Putamen (tissue), 1 donor: ENCODE measurements at places on chromosomes 5 and 9.

GRCh38 chr5:56056875-56057274 is 62.1 kb upstream of the IL6ST start:
- DNase-seq, result no peak

- no peak for DNase-seq
Measured at GRCh38 chr5:101687349-101687985, 608.6 kb downstream of the SLCO4C1 start.

DNA sequence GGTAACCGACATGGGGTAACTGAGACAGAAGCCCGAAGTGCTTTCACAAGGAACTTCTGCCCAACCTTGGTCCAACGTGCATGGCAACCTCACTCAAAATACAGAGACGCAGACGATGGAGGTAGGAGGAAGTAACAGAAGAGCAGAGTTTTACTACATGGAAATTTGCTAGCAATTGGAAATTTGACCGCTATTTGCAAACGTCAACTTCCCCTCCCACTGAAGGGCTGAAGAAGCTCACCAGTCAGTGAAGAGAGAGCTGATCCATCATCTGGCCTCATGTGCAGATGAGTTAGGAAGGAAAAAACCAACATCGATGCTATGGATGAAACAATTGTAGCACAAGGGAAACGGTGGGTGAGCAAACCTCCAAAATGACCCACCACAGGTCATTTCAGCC is 196.7 kb downstream of the RGS3 start:
- DNase-seq, result no peak

- DNase-seq, result peak; percentile 36
Measured at GRCh38 chr5:36743891-36744772, 132.4 kb upstream of the NIPBL start.

GRCh38 chr9:97382099-97382718 is 29.7 kb upstream of the TDRD7 start:
- no peak for DNase-seq

GRCh38 chr5:111211341-111211740 is 12.8 kb upstream of the CAMK4 start:
- no peak for DNase-seq

DNA sequence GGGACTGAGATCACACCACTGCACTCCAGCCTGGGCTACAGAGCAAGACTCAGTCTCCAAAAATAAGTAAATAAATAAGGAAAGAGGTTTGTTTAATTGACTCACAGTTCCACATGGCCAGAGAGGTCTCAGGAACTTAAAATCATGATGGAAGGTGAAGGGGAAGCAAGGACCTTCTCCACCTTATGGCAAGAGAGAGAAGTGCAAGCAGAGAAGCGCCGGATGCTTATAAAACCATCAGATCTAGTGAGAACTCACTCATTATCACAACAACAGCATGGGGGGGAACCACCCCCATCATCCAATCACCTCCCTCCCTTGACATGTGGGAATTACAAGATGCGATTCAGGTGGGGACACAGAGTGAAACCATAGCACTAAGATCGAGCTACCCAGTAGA is 22.8 kb upstream of the RGMB start:
- DNase-seq, result no peak

GRCh38 chr9:89466451-89467277 is 31.2 kb downstream of the SEMA4D start:
- no peak for DNase-seq

DNA sequence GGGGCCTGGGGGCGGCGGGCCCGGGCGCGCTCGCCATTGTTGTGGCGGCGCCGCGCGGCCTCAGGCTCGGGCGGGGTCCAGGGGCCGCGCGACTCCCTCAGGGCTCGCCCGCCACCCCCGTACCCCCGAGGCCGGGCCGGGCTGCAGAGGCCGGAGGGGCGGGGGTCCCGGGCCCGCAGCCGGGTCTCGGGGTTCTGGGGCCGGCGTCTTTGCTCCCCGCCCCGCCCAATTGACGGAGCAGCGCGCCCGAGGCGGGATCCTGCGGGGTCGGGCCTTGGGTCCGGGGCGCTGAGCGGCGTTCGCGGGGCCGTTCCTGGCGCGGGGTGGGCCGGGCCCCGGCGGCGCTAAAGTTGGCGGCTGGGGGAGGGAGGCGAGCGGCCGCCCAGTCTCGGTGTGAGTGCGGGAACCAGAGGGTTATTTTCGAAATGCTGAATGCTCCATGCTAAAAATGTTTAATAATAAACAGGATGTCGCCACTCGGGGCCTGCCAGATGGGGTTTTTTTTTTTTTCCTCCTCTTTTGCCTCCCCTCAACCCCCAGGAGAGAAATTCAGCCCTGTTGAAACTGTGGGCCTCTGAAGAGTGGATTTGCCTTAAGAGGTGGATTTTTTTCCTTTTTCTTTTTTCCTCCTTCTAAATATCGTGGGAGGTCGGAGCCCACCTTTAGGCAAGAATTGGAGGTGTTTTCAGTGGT is 724 bp downstream of the PRRC2B start:
- no peak for DNase-seq

- DNase-seq, result no peak
Measured at GRCh38 chr5:87120518-87121303, 147.0 kb upstream of the RASA1 start.

GRCh38 chr9:72274916-72275315 is 90.1 kb downstream of the ZFAND5 start:
- DNase-seq, result no peak

DNA sequence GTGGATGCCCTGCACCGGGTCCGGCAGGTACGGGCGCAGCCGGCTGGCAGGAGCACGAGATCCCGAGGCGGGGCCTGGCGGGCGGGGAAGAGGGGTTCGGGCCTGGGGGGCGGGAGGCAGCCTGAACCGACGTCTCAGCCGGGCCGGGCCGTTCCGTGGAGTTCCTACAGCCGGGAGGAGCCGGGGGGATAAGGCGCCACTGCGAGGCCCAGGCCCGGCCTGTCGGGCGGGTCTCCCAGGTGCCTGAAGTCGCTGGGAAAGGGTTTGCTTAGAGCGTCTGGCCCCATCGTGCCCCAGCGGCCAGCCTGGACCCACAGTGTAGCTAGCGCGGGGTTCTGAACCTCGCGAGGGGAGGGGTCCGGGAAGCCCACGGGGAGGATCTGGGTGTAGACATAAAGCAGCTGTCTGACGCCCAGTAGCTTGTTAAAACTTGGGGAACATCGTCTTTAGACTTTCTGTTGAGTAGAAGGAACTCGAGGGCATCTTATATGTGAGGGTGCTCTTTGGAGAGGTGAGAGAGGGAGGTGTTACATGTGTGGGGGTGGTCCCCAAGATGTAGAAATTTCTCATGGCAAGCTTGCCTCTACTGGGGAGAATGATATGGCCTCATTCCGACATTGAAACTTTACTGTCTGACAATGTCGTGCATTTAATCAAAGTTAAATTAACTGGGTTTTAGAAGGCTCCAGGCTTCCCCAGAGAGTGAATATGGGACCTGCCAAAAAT is 524 bp downstream of the FUBP3 start:
- DNase-seq, result no peak

GRCh38 chr5:91219803-91220371 is 163.2 kb downstream of the ARRDC3 start:
- peak; percentile 34 for DNase-seq

DNA sequence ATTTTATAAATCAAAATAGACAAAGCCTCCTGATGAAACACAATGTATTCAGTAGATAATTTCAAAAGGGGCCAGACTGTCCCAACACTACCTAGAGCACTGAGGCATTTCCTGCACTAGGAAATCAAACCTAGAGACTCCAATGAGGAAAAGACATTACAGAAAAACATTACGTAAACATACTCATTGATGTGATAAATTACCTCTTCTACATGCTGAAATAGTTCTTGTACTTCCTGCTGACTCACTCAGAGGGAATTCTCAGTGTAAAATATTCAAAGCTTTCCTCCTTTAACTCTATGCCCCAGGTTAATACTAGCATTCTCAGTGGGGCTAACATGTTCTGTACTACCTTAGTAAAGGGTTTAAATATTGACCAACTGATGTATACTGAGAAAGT is 178.0 kb downstream of the ESM1 start:
- DNase-seq, result no peak

DNA sequence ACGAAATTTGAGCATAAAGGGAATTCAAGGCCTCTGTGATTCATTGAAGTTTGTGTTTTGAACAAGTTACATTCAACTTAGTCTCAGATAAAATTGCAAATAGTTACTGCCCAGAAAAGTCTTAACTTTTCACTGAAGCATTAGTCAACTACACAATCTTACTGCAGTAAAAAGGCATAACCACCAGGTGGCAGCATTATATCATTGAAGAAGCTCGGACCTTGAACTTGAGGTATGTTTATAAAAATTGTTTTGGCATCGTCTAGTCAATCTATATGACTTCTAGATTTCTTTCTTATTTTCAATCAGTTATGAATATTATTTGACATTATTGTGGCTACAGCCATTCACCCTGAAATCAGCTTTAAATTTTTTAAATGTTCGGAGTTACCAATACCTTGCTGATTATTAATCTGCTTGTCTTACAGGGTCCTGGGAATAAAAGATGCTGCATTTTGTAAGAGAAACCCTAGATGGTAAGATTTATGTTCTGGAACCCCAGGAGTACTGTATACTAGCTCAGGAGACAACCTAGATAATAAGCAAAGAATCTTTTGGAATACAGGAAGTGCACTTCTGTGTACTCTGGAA is 83.9 kb upstream of the GRAMD2B start:
- DNase-seq, result peak; percentile 57

DNA sequence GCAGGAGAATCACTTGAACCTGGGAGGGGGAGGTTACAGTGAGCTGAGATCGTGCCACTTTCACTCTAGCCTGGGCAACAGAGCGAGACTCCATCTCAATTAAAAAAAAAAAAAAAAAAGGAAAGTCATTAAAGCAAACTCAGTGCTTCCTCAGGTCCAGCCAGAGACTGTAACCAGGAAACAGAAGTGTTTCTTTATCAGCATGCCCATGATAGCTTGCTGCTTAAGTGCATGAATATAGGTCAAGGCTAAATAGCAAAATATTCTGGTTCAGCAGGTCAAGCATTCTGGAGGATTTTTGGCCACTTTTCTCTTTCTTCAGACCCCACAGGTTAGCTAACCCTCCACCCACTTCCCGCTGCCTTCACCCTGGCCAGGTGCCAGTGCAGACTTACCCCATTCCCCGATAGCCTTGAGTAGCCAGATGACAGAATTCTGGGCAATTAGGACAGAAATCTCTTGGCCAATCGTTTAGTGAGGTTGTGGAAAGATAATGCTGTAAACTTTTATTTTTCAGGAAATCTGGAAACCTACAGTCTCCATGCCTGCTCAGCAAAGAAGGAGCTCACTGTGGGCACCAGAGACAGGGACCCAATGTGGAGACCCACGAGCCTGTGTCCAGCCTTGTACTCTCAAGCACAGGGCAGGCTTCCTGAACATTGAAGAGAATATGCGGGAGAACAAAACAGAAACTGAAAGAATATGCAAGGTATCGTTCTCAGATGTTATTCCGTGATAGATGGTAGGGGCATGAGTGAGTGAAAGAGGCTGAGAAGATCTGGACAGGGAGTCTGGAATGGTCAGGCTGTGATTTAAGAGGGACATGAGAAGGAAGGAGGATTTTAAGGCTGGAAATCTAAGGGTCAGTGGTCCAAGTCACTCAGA is 4.2 kb upstream of the UGT3A2 start:
- DNase-seq, result no peak

GRCh38 chr9:98500337-98500919 is 208.3 kb downstream of the GABBR2 start:
- DNase-seq, result no peak

DNA sequence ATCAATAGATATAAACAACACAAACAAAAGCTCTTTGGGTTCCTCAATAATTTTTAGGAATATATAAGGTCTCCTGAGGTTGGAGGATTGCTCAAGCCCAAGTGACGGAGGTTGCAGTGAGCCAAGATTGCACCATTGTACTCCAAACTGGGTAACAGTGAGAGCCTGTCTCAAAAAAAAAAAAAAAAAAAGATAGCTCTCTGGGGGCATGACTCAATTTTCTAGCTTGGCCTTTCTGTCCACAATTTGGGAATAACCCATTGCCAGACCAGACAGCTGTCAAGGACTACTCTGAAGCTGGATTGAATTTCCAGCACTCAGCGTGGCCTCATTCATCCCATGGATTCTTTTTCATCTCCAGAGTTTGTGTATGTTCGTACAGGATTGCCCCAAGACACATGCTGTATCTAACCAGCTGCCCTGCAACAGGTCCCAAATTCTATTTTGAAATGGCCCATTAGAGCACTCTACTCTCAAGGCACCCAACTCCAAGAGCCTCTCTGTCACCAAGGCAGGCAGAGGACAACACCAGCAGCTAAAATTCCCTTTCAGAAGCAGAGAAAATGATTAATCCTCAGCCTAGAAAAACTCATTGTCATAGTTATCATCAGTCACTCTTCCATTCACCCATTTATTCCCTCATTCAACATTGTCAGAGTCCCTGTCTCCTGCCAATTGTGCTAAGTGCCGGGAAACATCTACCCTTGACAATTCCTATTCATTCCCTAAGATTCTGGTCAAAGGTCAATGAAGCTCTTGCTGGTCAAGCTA is 8.7 kb downstream of the FAM193B start:
- DNase-seq, result no peak

DNA sequence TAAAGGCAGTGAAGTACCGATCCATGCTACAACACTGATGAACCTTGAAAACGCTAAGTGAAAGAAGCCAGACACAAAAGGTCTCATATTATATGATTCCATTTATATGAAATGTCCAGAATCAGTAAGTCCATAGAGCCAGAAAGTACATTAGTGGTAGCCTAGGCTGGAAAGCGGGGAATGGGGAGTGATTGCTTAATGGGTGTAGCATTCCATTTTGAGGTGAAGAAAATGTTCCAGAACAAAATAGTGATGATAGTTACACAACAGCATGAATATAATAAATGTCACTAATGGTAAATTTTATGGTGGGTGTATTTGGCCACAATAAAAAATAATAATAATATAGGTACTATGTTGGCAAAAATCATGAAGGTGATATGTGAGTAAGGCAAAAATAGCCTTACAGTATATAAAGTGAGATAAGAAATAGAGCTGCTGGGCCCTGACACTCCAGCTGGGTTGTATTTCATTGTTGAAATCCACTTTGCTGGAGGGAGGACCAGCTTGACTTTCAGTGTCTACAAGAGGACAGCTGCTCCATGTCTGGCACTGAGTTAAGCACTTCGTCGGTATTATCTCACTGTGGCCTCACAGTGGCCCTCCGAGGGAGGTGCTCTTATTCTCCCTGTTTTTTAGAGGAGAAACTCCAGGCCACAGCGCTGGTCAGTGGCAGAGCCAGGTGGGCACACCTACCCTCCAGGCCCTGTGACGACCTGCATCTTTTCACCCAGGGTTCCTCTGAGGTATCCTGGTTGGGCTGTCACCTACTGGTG is 22.4 kb upstream of the ANGPTL2 start:
- no peak for DNase-seq

DNA sequence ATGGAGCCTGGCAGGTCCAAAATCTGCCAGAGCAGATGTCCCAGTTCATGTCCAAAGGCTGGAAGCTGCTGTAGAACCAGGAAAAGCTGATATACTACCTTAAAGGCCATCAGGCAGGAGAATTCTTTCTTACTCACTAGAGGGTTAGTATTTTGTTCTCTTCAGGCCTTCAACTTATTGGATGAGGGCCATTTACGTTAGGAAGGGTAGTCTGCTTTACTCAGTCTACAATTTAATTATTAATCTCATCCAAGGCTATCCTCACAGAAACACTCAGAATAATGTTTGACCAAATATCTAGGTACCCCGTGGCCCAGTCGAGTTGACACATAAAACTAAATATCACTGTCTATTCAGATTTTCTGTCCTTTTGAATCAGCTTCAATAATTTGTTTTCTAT is 437.4 kb downstream of the TLE4 start:
- DNase-seq, result no peak
